ENCODE measurements at places on chromosomes 5 and 9.

DNA sequence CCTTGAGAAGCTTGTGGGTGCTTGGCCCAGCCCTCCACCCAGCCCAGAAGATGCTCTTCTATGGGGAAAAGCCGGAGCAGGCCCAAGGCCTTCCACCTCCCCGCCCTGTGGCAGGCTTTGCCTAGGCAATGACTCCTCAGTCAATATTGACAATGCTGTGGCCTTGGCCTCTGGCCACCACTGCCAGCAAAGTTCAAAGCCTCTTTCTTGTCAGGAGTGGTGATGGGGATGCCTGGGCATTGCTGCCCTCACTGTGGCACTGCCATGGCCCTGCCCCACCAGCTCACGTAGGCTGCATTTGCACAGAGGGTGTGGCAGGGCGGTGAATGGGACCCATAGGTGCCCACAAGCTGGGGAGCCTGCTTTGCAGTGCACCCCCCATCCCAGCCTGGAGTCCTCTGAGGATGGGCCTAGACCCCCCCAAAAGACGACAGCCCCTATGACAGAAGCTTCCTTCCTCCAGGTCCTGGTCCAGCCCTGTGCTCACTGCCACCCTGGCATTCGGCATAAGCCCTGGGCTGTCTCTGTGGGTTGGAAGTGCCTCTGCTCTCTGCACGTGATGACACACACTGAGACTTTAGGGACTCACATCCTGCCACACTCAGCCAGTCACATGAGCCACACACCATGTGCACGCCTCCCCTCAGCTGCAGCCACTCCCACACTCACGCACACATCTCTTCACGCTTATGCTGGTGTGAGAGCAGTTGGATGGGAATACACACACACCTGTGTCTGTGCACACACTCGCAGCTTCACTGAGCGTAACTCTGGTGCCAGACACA, 31.1 kb downstream of the MORN5 start:
- no peak for DNase-seq

DNA sequence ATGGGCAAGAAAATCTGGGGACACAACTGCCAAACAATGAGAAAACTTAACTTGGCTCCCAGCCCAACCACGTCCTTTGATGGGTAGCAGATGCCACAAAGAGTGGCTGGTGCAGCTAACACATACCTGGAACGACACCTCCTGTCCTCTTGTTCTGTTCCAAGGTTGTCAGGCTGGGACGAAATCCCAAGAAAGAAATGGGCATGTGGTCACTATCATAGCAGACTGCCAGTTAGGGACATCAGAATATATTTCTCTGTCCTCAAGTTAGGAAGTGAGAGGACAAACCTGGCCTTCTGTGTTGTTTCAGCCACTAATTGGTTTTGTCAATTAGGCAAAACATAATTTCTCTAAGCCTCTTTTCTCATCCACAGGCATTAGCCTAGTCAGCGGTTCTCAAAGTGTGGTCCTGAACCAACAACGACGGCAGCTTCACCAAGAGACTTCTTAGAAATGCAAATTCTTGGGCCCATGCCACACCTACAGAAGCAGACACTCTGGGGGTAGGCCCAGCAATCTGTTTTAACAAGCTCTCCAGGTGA, 63.4 kb downstream of the RAPGEF1 start:
- DNase-seq = no peak

DNA sequence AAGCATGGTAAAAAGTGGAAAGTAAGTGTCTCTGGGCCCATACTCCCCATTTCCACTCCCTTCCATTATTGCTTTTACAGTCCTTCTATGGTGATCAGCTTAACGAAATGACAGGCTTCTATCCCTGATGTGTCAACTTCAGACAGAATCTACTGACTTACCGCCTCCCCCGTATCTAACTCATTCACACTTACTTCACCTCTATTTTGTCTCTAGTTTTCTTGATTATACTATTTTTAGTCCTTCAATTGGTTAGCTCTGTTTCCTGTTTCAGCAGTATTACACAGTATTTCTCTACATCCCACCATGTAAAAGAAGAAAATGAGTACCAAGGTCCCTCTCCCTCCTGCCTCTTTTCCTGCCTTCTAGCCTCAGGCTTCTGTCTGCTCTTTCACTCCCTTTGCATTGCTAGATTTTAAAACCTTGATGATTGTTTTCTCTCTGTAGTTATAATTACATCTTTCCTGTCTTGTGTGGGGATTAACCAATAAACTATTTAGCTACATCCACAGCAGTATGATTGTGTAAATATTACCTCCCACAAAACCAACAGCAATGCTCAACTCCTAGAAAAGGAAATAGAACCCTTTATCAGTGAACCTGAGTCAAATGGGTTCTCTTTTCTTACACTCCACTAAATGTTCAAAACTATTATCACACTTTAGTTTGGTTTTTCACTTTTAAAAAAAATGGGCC, 53.4 kb downstream of the GNAQ start:
- DNase-seq = no peak

DNA sequence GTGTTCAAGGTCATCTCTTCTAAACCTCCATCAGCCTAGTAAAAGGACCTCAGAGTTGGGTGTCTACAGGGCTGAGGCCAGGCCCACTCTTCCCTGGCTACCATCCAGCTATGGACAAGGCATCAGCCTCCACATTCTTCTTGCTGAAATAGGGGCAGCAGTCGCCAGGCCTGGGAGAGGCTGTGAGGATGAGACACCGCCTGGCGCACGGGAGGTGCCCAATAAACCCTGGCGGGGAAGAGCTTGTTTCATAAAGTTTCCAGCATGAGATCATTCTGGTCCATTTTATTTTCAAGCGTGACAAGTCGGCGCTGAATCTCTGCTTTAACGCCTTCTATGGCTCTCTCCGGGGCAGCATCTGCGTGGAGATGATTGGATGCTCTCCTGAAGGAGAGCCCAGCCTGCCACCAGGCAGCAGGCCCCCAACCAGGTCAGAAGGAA, 153.4 kb downstream of the OLFM1 start:
- DNase-seq = no peak

GRCh38 chr5:78824831-78825281, 160.3 kb downstream of the ARSB start:
- DNase-seq = no peak

- DNase-seq = no peak
Measured at GRCh38 chr9:123327697-123328100, 28.3 kb upstream of the CRB2 start.

GRCh38 chr9:93207326-93207814, 23.4 kb downstream of the WNK2 start:
- DNase-seq = no peak

DNA sequence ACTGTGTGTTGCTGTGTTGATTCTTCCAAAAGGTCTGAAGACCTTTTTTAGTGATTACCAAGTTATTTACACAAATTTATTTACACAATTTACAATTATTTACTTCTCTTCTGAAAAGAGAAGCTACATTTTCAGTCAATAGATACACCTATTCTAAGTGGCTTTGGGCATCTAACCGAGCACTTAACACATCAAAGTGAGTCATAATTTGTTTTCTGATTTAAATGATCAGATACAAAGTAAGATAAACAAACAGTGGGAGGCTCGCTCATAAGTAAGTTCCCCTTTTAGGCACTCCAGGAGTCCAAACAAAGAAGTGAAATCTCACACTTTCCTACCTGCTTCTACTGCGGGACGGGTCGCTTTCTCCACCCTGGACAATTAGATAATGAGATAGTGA, 90.2 kb downstream of the APBA1 start:
- DNase-seq = no peak

- DNase-seq = no peak
Measured at GRCh38 chr5:149740341-149740740, 10.2 kb downstream of the PPARGC1B start.

Data from stimulated activated CD8-positive, alpha-beta memory T cell treated with anti-CD3 and anti-CD28 coated beads, Interleukin-4, amount 100 ng/mL, for 4 hours (primary cell).